ENCODE measurements at places on chromosomes 5 and 9.

DNA sequence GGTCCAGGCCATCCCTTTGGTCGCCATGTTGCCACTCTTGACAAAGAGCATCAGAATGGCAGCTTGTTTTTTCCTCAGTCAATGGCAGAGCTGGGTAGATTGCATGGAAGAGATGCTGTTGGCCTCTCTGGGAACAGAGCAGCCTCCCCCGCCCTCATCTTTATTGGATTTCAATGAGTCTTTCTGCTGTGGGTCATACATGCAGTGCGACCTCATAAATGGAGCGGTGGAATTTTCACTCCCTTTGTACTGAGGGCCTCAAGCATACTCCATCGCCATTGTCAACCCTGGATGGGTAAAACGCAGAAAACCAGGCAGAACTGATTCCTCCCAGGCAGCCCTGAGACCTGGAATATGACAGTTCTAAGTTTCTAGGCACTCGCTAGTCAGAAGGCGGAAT, 71.8 kb downstream of the ZNF618 start:
- DNase-seq = no peak

DNA sequence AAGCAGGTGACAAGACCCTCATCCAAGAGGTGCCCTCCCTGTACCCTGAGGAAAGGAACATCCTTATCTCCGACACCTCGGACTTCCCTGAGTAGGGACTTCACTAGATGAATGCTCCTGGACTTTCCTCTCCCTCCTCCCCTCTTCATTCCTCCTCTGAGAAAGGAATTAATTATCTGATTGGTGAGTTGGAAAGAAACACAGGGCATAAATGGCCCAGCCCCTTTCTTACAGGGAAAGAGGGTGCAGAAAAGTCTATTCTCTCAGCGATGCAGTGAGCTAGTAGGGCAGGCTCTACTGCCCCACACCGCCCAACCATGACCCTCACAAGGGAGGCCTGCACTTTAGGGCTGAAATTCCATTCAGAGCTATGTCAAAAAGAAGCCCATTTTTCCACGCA, 87.5 kb downstream of the TTC39B start:
- DNase-seq = no peak

DNA sequence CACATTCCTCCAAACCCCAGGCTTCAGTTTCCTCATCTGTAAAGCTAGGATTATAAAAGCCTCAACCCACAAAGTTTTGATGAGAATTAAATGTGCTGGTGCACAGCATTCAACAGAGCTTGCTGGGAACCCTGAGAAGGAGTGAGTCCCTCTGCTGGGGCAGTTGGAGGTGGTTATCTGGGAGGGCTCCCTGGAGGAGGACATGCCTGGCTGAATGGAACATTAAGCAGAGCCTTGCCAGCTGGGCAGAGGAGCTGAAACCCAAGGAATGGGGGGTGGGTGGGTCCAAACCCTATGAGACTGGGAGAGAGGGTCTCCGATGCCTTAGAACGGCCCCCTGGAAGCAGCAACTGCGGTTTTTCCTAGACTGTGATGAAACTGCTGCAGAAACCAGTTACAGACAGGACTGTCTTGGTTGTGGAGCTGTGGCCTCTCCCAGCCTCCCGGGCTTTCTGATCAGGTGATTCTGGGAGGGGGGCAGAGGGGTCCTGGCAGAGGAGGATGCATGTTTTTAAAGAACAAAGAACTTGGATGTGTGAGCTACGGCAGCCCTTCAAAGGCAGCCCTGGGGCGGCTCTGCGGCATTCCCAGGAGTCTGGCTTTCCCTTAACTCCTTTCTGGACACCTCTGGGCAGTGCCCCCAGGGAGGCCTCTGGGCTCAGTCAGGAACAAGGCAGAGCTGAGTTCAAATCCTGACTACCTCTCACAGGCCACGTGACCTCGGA, 20.8 kb downstream of the FIBCD1 start:
- DNase-seq = no peak

DNA sequence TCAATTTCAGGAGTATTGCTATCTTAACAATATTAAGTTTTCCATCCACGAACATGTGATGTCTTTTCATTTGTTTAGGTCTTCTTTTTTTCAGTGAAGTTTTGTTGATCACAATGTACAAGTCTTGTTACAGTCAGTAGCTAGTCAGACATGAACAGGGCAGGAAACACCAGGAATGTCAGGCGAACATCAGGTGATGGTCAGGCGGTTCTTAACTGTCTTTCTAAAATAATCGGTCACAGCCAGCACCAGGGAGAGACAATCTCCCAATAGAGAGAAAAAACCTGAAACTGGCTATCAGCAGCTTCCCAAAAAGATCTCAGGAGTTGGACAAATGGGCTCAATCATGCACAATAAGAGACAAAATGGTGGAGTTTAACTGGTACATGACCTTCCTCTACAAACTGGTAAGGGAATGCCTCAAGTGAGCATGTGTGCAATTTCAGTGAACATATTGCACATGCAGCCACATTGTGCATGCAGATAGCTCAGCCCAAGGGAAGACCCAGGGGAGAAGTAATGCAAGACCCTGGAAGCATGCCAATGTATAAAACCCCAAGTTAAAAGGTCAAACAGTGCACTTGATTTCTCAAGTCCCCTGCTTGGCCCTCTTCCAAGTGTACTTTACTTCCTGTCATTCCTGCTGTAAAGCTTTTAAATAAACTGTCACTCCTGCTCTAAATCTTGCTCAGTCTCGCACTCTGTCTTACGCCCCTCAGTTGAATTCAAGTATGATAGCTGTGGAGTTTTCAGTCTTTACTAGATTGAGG, 176.1 kb upstream of the RASEF start:
- no peak for DNase-seq

GRCh38 chr5:137665678-137666460, 70.0 kb downstream of the KLHL3 start:
- DNase-seq = no peak

- no peak for DNase-seq
Observed at GRCh38 chr9:127574072-127574993, 37.7 kb upstream of the STXBP1 start.

DNA sequence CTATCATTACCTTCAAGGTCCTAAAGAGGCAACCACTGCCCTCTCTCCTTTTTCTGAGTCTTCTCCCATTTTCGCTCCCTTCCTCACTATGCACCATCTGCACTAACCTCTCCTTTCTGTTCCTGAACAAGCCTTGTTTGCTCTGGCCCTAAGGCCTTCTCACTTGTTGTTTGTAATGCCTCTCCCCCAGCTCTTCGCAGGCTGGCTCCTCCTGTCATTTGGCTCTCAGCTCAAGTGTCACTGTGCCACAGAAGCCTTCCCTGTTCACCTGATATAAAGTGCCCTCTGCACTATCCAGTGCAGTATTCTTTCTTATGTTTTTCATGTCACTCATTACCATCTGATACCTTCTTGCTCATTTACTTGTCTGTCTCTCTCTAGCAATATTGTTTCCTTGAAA, 303.7 kb downstream of the KCNN2 start:
- DNase-seq = no peak

GRCh38 chr5:14671414-14671813, 6.9 kb downstream of the OTULIN start:
- no peak for DNase-seq

DNA sequence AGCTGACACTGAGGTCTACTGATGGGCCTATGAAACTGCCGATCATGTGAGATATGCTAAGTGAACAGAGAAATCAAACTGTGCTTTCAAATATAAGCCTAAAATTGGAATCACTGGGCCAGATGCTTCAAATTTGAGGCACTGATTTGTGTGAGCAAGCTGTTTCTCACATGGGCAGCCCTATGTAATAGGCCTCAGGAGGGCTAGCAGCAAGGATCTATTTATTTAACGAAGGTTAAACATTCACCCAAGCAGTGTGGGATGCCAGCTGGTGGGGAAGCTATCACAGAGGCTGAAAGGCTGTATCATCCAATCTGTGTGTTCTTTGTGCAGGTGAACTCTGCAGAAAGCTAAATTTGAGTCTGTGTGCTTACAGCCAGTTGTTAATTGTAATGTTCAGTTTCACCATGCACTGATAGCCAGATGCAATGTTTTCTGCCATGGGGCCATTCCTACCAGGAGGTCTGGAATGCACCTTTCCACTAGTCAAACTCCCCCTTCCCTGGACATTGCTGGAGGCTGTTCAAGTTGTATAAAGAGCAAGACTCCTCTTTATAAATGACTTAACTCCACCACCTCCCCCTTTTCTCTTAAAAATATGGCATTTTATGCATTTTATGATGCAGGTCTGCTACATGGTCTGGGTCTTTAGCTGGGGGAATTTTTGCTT, 228.9 kb downstream of the SH3GL2 start:
- DNase-seq = no peak

DNA sequence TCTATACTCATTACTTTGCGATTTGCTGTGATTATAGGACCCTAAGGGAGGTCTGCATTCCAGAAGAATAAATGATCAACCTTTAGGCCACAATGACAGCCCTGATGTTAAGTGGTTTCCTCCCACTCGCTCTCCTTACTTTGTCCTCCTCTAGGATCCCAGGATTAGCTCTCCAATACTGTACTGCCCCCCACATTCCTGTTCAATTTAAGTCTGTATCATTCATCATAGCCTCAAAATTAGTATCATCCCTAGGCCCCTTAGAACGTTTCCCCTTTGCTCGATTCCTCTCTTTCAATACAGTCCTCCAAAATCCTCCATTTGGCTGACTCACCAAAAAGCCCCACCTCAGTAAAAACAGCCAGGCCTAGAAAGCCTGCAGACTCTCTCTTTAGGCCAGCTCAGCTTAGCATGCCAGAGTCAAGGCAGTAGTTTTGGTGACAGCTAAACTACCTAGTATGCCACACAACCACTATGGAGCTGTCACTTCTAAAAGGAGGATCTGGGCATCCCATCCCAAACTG, 24.4 kb downstream of the RNF145 start:
- no peak for DNase-seq

DNA sequence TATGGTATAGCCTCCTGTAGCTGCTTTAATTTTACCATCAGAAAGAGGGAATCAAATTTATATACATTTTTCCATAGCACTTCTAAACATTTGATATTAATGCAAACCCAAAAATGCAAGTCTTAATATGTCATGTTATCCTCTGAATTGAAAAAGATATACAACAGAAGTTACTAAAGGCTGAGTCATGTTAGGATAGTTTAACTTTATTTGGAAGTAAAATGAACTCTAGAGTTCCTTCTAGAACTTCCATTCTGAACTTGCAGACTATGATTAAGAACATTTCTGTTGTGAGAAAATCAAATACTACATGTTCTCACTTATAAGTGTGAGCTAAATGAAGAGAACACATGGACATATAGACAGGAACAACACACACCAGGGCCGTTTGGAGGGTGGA, 317.3 kb upstream of the PRR16 start:
- DNase-seq = no peak

- DNase-seq = no peak
Observed at GRCh38 chr5:168480601-168481000, 5.7 kb upstream of the RARS1 start.

GRCh38 chr5:3201941-3202340, 393.7 kb upstream of the IRX1 start:
- no peak for DNase-seq

- no peak for DNase-seq
Observed at GRCh38 chr5:1998348-1998669, 115.6 kb upstream of the IRX4 start.

DNA sequence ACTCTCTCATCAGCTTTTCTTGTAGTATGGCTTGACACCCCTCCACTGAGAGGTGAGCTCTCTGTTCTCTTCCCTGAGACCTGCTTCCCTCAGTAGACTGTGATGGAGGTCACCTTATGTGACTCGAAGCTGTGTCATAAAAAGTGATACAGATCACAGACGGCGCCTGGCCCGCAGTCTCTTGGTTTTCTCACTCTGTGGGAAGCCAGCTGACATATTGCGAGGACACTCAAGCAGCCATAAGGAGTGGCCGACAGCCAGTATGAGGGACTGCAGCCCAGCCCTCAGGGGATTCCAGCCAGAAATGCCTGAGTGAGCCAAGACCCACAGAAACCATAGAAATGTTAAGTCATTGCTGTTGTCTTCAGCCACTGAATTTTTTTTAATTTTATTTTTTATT, 38.0 kb downstream of the GADD45G start:
- no peak for DNase-seq

DNA sequence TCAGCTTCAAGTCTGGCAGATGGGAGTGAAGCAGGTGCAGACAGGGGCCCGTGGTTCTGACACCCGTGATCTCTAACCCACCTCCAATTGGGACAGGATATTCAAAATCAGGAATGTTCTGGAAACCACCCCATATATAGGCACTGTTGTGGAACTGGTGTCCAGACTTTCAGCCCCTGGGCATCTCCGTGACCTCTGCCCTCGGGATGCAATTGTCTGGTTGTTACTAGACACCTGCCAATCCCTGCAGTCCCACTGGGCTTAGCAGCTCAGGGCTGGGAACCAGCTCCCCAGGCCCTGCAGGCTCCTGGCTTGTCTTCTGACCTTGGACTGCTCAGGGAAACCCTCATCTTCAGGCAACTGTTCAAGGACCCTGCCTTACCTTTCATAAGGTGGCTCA, 38.8 kb downstream of the NTNG2 start:
- no peak for DNase-seq

DNA sequence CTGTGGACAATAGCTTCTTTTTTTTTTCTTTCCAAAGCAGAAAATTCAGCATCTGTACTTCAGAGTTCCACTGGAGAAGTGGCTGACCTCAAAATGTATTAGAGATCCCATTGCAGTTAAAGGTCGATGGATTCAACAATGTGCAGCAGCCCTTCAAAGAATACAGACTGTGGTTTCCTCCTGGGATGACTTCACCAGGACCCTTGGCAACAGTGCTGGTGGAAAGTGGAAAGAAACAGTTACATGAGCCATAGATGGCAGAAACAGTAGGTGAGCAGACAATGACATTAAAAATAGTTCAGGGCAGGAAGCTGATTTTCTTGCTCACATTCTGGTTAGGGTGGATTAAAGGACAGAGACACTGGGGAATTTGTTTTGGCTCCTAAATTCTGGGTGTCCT, 62.4 kb downstream of the SLC28A3 start:
- no peak for DNase-seq

Measured in iPS DF 6.9 (cell line).